ENCODE measurements at places on chromosomes 7 and 10.

GRCh38 chr10:57849691-57850357 is 417.9 kb downstream of the IPMK start:
- no peak for DNase-seq

DNA sequence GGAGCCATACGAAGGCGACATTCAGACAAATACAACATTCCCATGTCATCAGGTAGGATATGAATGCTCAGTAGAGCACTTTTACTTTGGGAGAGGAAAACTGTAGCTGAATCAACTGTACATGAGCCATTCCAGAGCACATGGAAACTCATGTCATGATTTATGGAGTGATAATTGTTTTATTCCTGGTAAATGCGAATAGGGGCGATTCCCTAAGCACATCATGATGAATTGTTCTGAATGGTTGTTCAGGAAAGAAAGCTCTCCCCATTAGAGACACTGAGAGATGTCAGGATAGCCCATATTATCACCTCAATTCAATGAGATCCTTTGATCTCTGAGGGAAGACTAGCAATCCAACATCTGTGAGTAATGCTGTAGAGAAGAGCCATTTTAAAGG is 243.6 kb downstream of the FOXP2 start:
- no peak for DNase-seq

DNA sequence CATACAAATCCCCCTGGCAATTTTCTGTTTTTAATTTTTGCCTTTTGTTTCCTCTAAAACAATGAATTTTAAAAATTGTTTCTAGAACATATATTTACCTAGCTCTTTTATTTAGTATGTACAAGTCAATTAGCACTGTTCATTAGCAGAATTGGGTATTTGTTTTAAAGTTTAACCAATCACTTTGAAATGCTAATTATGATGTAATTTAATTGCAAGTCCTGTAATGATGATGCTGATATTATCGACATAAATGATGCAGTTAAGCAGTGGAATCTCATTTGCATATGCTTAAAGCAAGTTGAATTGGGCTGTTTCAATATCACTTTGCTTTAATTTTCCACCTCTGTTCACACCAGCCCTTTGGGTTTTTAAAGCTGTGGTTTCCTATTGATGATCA is 2.7 kb downstream of the FOXP2 start:
- DNase-seq, result no peak

DNA sequence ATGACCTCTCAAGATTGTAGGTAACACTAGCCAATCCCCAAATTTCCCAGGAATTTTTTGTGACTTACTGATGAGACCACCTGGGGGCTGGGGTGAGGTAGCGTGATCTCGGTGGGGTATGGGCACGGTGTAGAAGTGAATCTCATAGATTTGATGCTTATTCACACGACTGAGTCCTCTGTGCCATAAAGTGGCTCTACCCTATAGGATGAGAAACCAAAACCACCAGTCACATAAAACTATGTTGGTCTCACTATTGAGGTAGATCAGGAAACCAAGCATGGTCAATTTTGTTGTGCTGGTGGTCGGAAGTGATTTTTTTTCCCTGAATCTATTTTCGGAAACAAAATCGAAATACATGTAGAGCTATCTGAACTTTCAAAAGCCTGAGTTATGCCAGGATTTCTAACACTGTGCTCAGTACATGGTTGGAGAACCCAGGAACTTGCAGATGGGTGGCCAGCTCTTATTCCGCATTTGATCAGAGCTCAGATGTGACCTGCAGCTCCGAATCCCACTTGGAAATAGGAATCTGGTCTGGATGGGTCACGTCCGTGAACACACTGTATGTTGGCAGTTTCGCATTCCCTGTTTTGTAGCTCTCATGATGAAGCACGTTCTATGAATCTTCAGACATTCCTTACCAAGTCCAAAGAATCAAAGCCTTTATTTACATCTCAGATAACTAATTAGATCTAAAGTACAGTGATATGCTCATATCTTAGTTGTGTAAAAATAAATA is 261.5 kb downstream of the KLF6 start:
- DNase-seq, result no peak

DNA sequence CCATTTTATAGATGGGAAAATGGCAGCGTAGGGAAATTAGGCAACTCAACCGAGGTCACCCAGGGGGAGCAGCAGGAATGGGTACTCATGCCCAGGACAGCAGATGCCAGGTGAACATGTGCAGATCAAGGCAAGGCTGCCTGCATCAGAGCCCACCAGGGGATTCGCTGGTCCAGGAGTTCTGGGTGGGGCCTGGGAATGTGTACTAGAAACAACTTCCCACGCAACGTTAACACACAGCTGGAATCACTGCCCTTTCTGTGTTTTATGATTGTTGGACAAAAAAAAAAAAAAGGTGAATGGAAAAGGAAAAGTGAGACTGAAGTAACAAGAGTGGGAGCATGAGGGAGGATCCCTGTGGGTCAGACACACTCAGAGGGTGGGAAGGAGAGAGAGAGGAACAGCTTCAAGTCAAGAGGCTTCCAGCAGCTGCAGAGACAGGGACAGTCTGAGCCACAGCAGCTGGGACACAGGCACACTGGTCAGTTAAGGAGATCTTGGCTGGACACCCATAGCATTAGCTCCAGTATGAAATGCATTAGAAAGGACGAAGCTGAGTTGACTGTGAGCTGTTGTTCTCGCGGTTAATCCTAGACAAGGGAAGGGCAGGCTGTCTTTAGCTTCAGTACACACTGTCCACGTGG is 187.9 kb upstream of the INHBA start:
- no peak for DNase-seq

DNA sequence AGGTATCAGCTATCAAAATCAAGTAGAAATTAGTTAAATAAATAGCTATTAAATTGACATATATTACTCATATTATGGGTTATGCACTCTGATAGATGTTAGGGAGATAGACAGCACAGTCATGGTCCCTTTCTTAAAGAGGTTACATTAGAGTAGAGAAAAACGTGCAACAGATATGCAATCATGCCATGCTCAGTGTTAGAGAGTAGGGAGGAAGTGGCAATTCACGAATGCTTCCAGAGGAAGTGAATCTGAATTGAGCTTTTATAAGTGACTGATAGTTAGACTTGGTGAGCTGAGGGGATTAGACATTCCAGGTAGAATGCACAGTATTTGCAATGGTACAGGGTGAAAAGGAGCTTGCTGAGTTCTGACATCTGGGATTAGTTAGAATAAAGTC is 349.8 kb downstream of the NXPH1 start:
- no peak for DNase-seq
